ENCODE measurements at places on chromosomes 7 and 10. TPM values are rescaled to one million over a fixed set of nuclear protein-coding genes. Genes with fewer than 3 reads are reported as not detected.

PNLIP gene
- total RNA-seq, result 1.5 TPM

ACTL6B gene
- total RNA-seq, result not detected

GNG11 gene
- total RNA-seq, result 7.0 TPM

C7orf25 gene
- 10.0 TPM for total RNA-seq

EVX1 gene
- 0.10 TPM for total RNA-seq

CFTR gene
- total RNA-seq, result 0.31 TPM

HYAL4 gene
- not detected for total RNA-seq

VAX1 gene
- total RNA-seq, result 4.6 TPM

DKK1 gene
- total RNA-seq, result 563 TPM

SLC16A12 gene
- total RNA-seq, result not detected
